ENCODE measurements at places on chromosomes 5 and 9.

DNA sequence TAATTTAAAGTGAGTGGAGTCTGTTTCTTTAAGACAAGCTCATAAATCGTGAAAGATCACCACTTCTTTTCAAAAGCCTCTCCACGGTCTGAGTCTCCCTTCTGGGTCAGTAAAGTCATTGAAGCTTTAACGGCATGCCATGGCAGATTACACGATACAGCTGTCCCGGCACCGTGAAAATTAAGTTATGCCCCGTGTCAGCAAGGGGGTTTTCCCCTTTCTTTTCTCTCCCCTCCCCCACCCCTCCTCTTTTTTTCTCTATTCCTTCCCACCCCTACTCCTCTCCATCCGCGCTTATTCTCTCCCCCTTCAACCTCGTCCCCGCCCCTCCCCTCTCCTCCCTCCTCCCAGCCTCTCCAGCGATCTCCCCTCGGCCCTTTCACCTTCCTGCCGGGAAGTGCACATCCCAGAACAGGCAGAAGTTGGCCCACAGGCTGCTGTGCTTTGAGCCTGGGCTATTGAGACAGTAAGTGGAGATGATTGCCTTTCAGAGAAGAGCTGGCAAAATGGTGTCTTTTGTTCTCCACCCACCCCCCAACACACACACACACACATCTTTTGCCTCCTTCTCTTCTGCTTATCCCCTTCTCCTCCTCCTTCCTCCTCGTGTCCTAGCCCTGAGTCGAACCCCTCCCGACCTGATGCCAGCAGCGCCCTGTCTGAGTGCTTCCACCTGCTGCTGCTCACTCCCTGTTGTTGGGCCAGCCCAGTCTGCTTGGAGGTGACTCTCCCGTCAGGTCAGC lies 44.1 kb downstream of the GAS1 start:
- no peak for DNase-seq

DNA sequence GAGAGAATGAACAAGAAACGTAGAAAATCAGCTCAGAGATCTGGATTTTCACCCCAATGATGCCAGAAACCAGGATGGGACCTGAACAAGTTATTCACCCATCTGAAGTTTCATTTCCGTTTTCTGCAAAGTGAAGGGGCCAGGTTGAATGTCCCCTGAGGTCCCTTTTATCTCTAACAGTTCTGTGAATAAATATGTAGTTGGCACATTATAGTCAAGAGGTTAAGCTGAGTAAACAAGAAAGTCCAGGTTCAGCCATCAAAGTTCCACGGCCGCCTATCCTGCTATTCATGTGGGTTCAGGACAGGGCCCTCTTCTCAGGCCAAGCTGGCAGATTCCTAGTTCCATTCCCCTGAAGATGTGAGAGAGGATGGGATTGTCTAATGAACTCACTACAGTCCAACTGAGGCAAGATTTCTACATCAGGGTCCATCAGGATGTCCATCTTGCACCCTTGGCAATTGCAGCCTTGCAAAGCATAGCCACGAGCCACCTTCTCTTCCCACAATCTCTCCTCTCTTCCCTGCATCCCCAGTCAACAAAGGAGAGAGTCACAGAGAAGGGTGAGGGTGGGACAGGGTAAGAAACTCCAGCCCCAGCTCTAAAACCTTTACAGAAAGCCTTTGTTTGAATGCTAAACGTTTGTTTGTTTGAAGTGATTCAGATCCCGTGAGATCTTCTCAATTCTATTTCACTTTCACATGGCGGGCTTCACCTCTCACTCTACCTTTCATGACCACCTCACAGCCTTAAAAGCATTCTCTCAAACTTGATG lies 311.0 kb downstream of the SLIT3 start:
- DNase-seq = no peak

DNA sequence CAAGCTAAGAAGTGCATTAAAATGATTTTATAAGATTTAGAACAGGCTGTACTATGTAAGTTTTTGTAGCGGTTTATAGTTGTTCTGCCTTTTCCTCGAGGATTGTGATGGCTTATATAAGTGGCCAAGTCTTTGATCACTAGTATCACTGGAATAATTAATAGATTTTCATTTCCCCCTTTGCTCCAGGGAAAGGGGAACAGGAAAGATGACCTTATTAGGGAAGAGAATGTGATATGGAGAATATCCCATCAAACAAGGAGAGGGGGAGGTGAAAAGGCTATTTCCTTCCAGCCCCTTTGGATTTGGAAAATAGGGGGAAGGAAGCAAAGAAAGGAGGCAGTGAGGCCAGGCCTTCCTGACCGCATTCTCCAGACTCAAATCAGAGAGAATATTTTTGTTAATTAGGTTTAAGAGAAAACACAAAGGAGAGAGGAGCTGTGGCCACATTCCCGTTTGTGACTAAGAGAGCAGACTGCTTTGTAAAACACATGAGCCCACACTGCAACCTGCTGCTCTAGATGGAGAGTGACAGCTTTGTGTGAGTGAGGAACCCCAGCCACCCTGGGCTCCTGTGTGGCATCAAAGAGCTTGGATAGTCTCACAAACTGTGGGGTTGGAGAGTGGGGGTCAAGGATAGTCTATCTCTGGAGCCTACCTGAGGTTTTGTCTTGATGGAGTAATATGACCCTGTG lies 359.5 kb downstream of the DTWD2 start:
- DNase-seq = no peak

- DNase-seq = no peak
Measured at GRCh38 chr5:65790371-65791163, 68.6 kb downstream of the NLN start.

- no peak for DNase-seq
Measured at GRCh38 chr5:36178524-36178890, 26.6 kb downstream of the SKP2 start.

GRCh38 chr5:36239370-36240293 lies 2.1 kb downstream of the NADK2 start:
- no peak for DNase-seq

- DNase-seq = no peak
Measured at GRCh38 chr5:97923496-97923895, 740.4 kb upstream of the RIOK2 start.

- DNase-seq = no peak
Measured at GRCh38 chr5:153619771-153620170, 129.3 kb downstream of the GRIA1 start.

DNA sequence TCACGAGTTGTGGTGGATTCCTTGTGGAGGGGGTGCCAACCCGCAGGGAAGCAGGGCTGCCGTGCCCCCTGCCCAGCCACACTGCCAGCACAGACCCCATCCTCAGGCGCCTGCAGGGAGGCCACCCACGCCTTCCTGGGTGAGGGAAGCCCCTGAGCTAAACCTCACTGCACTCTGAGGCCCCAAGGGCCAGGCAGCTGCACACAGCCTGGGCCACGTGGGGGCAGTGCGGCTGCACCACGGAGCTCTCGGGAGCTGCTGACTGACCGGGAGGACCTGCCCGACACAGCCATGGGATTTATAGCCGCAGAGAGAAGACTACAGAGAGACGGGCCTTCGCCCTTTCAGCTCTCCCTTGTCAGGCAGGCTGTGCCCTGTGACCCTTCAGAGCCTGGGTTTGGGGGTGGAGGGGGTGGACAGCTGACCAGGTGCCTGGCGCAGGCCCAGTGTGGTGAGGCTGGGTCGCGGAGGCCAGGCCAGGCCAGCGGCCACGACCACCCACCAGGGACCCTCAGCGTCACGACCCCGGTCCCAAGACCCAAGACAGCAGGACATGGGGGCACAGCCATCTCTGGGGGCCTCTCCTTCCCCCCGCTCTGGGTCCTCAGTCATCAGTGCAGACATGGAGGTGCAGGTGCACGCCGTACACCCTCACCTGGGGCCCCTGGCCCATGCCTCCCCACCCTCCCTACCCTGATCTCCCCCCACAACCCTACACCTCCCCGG lies 4.3 kb upstream of the AHRR start:
- DNase-seq = no peak

- DNase-seq = no peak
Measured at GRCh38 chr9:89850631-89851325, 246.0 kb downstream of the GADD45G start.

DNA sequence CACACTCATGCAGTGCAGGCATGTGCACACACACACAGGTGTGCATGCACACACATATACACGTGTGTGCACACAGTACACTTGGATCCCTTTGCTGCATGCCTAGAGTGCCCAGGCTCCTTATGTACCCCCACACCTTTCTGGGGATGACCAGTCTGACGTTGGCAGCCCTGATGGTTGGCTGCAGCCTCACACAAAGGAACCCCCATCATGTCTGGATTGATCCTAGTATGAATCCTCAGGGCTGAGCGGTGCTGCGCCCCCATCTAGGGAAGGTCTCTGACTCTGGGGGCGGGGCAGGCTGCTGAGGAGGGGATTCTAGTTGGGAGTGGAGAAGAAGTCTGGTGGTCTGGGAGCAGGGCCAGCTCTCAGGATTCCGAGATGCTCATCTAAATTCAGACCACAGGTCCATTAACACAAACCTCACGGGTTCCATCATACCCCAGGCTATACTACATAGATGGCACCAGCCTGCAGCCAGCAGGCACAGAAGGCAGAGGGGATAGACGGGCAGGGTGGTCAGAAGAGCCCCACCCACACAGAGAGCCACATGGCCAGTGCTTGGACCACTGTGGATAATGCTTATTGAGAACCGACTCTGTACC lies 50.5 kb upstream of the OLFM1 start:
- no peak for DNase-seq

- no peak for DNase-seq
Measured at GRCh38 chr5:110896901-110897300, 158.1 kb downstream of the SLC25A46 start.
